A172 (cell line): ENCODE measurements at places on chromosomes 7 and 10.

GRCh38 chr7:100171087-100171681, 2.8 kb upstream of the GAL3ST4 start:
- DNase-seq: no peak

GRCh38 chr10:112244197-112244596, 39.0 kb upstream of the TECTB start:
- DNase-seq: no peak

DNA sequence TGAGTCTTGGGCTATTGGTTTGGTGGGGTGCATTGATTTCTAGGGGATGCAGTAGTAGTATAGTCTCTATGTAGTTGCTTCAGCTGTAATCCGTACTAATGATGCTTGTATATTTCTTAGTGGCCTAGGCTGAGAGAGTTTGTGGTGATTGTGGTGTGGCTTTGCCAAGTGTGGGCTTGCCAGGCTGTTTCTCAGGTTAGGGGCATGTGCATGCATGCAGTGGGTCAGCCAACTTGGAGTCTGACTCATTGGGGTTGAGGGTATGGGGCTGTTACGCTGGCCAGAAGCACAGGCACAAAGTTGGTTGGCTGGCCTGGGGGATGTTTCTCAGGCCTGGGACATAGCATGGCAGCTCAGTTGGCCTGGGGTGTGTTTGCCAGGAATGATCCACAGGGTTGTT, 25.7 kb upstream of the PLA2G12B start:
- DNase-seq: no peak

DNA sequence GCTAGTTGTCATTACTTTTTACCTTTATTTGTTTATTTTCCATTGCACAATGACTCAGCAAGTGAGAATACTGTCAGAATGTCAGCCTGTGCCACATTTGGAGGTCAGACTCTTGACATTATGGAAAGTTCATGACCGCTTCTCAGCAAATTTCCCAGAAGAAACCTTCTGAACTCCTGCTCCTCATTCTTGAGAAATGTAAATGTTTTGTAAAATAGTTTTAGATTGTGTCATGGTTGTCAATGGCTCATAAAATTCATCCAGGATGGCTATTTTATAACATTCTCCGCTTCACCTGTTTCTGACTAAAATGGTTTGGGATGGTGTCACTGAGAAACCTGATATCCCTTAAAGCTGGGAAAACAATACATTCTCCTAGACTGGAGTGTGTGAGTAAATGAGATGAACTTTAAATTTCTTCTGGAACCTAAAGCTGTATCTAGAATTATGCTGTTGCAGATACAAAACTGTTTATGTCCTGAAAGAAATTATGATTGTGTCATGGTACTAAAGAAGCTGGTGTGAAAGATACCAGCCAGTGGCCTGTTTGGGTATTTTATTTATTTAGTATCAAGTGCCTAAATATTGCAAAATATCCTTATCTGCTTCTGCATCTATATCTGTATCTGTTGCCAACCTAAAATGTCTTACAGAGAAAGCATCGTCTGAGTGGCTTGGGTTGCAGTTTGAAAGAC, 671.7 kb downstream of the GATA3 start:
- DNase-seq: no peak

- DNase-seq: no peak
These were observed 201.3 kb downstream of the FANK1 start for GRCh38 chr10:126097558-126098225.

GRCh38 chr10:13862546-13863233, 275.9 kb downstream of the PRPF18 start:
- DNase-seq: no peak

GRCh38 chr7:114212721-114213429, 201.7 kb upstream of the FOXP2 start:
- DNase-seq: peak; percentile 5

- peak; percentile 77 for DNase-seq
These were observed 188.4 kb downstream of the PPP1R3A start for GRCh38 chr7:113730309-113730955.

DNA sequence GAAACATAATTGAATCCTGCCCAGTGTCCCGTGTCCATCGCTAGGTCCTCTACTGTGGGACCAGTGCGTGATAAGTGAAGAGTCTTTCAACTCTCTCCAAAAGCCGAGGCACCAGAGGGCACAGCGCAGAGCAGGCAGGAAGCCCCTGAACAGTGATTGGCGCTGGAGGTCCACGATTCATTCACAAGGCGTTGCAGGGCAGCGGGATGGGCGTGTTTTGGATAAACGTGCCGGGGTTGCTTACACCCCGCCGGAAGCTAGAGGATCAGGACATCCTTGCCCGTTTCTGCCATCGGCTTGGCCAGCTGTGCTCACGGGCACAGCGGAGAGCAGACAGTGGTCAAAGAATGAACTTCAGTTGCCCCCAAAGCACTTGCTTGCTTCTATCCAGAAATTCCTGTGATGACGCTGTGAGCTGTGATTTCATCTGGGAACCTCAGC, 86.0 kb upstream of the PFKP start:
- DNase-seq: peak; percentile 72

DNA sequence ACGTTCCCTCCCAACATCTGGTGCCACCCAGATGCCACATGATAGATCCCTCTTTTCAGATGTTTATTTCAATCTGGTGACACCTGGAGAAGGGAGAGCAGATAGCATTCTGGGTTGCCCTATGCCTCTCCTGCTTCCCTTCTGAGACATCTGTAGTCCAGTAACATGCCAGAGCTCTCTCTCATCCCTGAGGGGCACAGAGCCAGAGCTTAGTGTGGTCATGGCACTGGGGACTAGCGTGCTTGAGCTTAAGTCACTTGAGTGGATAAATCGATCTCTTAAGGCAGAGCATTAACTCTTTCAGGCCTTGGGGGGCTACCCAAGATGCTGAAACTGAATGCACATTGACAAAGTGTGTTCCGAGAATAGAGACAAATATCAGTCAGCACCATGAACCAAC, 47.9 kb downstream of the WNT2 start:
- no peak for DNase-seq

DNA sequence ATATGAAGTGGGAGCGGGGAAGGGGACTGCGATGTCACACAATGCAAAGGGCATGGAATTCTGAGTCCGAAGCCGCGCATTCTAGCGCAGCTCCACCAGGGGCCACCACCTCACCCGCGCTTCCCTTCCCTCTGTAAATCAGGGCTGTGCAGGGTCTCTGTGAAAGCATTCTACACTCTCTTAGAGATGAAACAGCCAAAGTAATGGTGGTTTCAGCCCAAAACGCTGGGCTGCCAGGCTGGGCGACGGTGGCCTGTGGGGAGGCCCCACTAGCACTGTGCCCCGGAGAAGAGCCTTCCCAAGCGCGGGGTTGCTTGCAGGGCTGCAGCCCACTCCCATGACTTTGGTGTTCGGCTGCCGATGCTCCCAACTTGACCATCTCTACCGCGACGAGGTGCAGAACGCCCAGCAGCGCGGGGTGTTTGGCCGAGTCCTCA, 11.4 kb downstream of the ATG9B start:
- no peak for DNase-seq

- DNase-seq: peak; percentile 22
These were observed 43.0 kb downstream of the ZMYND11 start for GRCh38 chr10:178208-178607.

DNA sequence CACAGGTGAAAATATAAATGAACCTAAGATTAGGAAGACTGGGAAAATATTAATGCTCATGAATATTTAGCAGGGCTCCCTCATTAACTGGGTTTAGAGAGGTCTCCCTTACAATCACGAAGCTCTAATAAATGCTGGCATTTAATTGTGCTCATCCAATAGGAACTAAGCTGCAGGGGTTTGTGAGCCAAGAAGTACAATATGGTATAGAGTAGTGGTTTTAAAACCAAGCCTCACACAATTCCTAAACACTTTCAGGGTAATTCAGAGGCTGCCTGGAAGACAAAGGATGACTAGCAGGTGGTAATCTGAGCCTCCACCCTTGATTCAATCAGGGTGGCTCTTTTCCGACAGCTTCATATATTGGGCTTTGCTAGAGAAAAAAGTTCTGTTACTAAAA, 103.3 kb downstream of the GPAM start:
- DNase-seq: no peak

- DNase-seq: no peak
These were observed 142.5 kb downstream of the SRPK2 start for GRCh38 chr7:105246256-105246655.

- DNase-seq: no peak
These were observed 2.2 kb upstream of the RAMP3 start for GRCh38 chr7:45155357-45155900.

DNA sequence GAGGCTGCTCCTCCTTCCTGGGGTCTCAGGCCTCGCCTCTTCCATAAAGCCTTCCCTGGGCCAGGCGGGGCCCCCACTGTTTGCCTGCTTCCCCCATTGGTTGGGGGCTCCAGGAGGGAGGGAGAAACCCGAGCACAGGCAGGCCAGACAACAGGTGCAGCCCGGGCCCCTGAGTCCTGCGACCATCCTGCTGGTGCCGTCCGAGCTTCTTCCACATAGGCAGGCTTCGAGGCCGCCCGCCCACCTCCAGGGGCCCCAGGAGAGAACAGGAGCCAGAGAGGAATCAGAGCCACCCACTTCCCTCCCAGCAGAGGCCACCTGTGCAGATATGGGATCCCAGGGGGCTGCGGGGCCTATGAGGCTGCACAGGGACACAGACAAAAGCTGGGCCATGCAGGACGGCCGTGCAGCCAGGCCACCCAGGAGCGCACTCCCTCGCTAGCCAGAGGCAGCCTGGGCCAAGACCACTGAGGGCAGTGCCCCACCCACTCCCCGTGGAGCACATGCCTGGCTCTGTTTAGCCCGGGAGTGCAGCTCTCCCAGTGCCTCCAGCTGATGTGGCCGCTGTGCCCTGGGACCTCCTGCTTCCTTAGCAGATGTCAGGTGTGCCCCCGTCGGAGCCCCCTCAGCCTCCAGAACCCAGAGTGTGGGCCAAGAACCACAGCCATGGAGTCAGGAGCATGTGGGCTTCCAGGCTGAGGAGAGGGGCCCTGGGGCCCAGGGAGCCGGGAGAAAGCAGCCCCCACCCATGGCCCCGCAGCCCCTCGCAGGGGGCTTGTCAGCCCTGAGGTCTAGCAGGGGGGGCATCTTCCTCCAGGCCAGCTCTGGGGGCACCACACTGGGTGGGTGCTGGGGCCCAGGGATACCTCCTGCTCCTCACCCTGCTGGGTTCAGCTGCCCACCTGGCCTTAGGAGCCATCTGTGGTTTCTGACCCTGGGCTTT, 59.9 kb upstream of the INPP5A start:
- DNase-seq: no peak

- DNase-seq: peak; percentile 53
These were observed 120.2 kb upstream of the TMEM229A start for GRCh38 chr7:124152859-124153692.

DNA sequence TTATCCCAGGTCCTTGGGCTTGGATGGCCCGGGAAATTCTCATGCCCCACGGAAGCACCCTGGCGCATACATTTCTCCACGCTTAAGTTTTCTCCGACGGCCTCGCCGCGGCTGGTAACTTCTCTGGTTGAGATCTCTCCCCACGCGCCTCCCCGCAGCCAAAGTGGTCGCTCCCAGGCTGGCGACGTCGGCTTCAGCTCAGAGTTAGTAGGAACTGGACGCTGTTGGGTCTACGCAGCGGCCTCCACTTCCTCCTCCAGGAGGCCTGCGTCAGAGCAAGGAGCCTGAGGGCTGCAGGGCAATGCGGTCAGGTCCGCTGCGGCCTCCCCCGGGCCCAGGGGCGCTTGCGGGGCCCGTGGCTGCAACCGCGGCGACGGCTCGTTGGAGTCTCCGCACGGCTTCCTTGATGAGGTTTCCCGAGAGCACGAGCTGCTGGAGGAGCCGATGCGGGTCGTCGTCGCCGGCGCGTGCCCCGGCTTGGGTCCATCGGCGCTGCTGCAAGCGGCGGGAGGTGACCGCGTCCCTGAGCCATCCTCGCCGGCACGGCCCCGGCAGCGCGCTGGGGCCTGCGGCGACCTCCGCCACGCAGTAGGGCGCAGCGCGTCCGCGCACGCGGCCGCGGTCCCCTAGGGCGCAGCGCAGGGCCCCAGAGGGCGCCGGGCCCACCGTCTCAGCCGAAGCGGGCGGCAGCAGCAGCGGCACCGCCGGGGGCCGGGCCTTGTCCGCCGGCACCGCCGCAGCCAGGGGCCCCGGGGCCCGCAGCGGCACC, 744 bp downstream of the FRAT2 start:
- DNase-seq: no peak

DNA sequence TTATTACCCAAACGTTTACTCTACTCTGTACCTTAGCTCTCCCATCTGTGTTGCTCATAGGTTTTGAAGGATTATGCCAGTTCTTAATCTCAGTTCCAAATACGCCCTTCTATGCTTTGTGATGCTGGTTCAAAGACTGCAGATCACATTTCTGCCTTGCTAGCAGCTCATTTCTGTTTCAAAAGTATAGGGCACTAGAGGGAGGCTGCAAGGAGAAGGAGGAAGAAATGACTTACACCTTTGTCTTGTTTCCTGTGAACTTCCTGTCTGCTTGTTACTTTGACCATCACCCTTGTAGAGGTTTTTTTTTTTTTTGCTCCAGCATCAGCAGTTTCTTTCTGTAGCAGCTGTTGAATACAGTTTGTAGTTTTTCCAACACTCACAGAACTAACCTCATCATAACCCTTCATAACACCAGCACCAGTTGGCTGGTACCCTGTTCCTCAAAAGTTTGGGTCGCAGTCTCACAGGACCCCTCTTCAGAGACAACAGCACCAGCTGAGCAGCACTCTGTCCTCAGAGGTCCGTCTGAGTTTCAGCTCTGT, 16.5 kb downstream of the SLK start:
- DNase-seq: no peak

DNA sequence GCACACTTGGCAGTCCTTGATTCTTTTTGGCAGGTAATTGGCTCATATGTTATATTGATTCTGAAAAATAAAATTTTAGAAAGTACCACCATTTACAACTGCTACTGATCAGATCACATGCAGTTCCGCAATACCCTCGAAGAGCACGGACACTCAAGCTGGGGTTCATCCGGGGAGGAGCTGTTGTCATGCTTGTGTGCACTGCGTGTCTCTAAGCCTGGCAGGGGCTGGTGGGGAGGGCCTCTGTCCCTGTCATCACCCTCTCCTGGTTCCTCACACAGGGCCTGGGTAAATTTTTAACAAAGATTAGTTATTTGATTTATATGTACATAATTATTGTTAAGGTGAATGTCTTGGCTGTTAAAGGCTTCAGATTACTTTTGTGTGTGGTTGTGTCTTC, 45.2 kb downstream of the TRRAP start:
- no peak for DNase-seq

GRCh38 chr10:72552857-72553256, 73.0 kb downstream of the MICU1 start:
- no peak for DNase-seq

- DNase-seq: no peak
These were observed 113.8 kb upstream of the COL1A2 start for GRCh38 chr7:94280851-94281250.

DNA sequence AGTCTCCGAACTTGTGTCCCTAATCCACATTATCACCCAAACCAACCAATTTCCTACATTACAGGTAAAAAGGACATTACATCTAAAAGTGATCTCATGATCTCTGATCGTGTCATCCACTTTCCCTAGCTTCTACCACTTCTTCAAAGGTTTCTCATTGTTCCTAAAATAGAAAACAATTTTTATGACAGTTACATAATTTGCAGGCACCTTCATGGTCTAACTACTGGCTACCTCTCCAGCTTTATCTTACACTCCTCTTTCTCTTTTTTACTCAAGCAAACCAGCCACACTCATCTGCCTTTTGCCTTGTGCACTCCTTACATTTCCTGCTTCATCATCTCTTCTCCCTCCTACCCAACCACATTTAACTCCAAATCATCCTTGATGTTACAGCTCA, 886.7 kb upstream of the SORCS1 start:
- DNase-seq: no peak

GRCh38 chr7:127658970-127659630, 7.1 kb downstream of the SND1 start:
- no peak for DNase-seq

GRCh38 chr10:94217411-94217810, 145.3 kb downstream of the NOC3L start:
- DNase-seq: no peak

GRCh38 chr10:120478386-120478785, 21.4 kb downstream of the PLPP4 start:
- DNase-seq: no peak
